ENCODE measurements at places on chromosomes 7 and 10.

- no peaks in the 10 kb centered on the region for H3K36me3 ChIP-seq
- no peak overlapping the region for H3K4me3 ChIP-seq
- H3K27ac ChIP-seq: no peak overlapping the region
- H3K27me3 ChIP-seq: no peaks in the 10 kb centered on the region
- DNase-seq: no peak
- H3K4me1 ChIP-seq: no peaks in the 10 kb centered on the region
Observed at GRCh38 chr7:117844678-117845077, 28.6 kb downstream of the CTTNBP2 start.

DNA sequence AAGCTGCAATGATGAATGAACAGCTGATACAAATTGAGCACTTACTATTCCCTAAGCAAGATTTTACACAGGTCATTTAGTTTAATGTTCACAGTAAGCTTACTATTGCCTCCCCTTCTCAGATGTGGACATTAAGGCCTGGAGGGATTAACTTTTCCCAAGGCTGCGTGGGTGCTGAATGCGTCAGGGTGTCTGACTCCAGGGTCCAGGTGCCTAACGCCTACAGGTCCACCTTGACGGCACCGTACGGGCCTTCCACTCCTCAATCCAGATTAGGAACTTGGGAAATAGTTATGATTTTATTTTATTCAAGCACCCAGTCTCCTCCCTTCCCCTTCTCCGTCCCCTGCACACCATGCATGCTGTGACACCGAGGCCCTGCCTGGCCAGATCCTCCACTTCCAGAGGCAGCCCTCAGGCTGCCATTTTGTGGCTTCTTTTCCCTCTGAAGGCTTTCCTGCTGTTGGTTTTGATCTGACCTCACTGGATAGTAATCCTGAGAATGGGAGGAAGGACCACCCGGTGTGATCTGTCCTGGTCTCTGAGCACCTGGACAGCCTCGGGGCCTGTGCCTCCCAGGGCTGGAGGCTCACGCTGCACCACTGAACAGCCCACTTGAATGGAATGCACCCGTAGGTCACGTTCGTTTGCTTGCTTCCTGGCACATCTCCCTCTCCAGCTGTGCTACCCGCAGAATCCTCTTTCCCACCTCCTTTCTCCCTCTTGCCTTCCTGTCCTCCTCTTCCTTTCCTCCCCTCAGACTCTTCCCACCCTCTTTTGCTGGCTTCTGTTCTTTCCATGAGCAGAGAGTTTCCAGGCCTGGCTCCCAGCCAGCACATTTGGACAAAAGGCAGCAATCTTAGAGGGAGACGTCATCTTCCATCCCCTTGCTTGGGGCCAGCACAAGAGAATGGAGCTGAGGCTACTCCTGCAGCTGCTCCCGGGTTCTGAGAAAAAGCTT lies 14.4 kb downstream of the DENND2A start:
- no peaks in the 10 kb centered on the region for H3K4me1 ChIP-seq
- no peaks in the 10 kb centered on the region for H3K36me3 ChIP-seq
- H3K27me3 ChIP-seq: no peaks in the 10 kb centered on the region
- no peak overlapping the region for H3K27ac ChIP-seq

GRCh38 chr7:66667023-66667728 lies 38.5 kb downstream of the KCTD7 start:
- no peaks in the 10 kb centered on the region for H3K27me3 ChIP-seq
- no peak overlapping the region for H3K4me3 ChIP-seq
- no peaks in the 10 kb centered on the region for H3K36me3 ChIP-seq
- H3K4me1 ChIP-seq: no peaks in the 10 kb centered on the region

DNA sequence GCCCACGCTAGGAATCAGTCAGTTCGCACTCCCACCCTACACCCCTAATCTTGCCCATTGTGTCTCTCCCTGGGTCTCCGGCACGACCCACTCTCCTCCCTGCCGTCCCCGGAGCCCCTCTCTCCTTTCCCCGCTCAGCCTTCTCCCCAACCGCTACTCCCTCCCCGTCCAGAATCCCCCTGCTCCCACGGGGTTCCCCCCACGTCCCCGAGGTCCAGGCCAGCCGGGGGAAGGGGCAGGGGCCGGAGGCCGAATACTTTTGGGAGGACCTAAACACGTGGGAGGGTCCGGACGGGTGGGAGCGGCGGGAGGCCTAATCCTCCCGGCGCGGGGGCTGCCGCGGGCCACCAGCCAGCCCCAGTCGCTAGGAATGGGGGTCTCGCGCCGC lies 560 bp downstream of the RARRES2 start:
- no peaks in the 10 kb centered on the region for H3K36me3 ChIP-seq
- DNase-seq: no peak
- peaks cover 5% of the 10 kb centered on the region for H3K4me1 ChIP-seq
- no peak overlapping the region for H3K27ac ChIP-seq
- no peak overlapping the region for H3K4me3 ChIP-seq

DNA sequence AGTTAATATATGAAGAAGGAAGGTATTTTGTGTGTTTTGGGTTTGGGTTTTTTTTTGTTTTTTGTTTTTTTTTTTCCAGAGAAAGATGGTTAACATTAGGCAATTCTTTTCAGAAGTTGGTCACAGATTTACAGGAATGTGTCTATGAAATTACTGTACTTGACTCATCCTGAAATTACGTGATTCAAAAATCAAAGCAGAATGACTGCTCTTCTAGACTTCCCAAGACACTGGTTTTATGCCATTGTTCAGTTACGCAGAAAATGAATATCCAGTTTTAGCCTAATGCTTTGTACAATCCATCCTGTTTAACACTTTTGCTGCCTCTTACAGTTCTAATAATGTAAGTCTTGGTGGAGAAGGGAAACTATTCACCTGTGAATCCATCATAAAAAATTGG lies 39.7 kb upstream of the CELF2 start:
- H3K27ac ChIP-seq: no peak overlapping the region
- H3K27me3 ChIP-seq: peaks cover 3% of the 10 kb centered on the region
- H3K36me3 ChIP-seq: no peaks in the 10 kb centered on the region
- no peaks in the 10 kb centered on the region for H3K4me1 ChIP-seq
- DNase-seq: no peak

- peak overlapping the region; percentile 79 for H3K27ac ChIP-seq
- DNase-seq: no peak
- H3K27me3 ChIP-seq: no peaks in the 10 kb centered on the region
- H3K4me1 ChIP-seq: peaks cover 23% of the 10 kb centered on the region
- H3K36me3 ChIP-seq: peaks cover 1% of the 10 kb centered on the region
- peak overlapping the region; percentile 95 for H3K4me3 ChIP-seq
Observed at GRCh38 chr7:112789453-112789816, 758 bp downstream of the TMEM168 start.

GRCh38 chr10:98885378-98885777 lies 350.3 kb downstream of the HPSE2 start:
- H3K27ac ChIP-seq: no peak overlapping the region
- H3K4me1 ChIP-seq: no peaks in the 10 kb centered on the region
- no peaks in the 10 kb centered on the region for H3K27me3 ChIP-seq
- H3K4me3 ChIP-seq: no peak overlapping the region

DNA sequence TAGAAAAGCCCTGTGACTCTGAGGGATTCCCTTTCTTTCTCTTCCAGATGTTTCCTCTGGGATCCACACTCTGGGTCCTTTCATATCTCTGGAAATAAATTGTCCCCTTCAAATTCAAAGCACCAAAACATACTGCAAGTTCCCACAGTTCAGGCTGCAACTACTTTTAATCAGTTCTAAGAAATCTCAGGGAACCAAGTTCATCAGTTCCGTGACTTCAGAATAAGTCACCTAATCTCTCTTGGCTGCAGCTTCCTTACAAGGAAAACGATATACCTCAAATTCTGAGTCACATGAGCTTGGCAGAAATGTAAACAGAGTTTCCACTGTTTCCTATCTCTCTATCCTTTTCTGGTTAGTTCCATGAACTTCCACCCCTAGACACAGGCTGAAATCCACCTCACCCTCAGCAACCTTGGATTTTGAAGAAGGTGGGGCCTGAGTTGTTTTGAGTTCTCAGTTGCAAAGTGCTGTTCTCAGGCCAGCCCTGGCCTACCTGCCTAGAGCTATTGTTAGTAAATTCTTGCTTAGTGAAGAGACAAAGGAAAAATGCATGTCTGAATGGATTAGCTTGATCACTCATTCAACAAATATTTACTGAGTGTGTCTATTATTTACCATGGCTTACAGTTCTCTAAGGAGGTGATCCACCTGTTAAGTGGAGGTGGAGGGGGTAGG lies 59.3 kb upstream of the IL6 start:
- H3K4me1 ChIP-seq: no peaks in the 10 kb centered on the region
- DNase-seq: no peak
- H3K4me3 ChIP-seq: no peak overlapping the region
- peaks cover 2% of the 10 kb centered on the region for H3K27me3 ChIP-seq
- H3K27ac ChIP-seq: no peak overlapping the region

DNA sequence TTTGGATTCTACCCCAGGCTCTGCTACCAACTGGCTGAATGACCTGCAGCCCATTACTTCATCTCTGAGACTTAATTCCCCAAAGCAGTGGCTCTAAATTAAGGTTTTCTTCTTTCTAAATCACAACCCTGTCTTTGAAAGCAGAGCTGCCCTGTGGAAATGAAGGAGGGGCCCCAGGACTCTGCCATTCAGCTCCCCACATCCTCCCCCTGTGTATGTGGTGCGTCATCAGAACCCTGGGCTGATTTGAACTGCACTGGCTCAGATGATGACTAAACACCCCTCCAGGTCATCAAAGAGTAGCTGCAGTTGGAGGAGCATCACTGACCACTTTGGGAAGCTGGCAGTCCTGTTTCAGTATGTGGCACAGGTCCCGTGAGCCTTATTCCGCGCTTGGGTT lies 46.6 kb downstream of the BPGM start:
- no peaks in the 10 kb centered on the region for H3K27me3 ChIP-seq
- H3K27ac ChIP-seq: no peak overlapping the region
- no peaks in the 10 kb centered on the region for H3K36me3 ChIP-seq

- H3K36me3 ChIP-seq: no peaks in the 10 kb centered on the region
- peaks cover 48% of the 10 kb centered on the region for H3K27me3 ChIP-seq
- DNase-seq: no peak
- H3K4me1 ChIP-seq: peaks cover 1% of the 10 kb centered on the region
Observed at GRCh38 chr10:110163192-110163773, 44.1 kb upstream of the MXI1 start.

DNA sequence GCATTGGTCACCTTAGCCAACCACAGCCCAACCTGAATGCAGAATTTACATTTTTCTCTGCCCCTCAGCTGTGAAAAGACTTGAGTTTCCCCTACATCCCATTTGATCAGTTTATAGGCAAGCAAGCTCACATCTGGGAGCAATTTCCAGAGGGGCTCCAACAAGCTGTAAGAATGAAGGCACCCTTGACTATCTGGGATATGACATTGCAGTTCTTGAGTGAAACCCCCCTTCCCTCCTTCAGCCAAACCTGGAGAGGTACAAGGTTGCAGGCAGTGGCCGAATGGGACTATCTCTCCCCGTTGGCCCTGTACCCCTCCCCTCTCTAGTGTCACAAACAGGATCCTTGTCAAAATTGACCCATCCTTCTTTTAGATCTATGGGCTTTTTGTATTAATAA lies 30.5 kb downstream of the POLL start:
- no peak overlapping the region for H3K4me3 ChIP-seq
- H3K4me1 ChIP-seq: peaks cover 14% of the 10 kb centered on the region
- peak overlapping the region; percentile 8 for H3K27ac ChIP-seq
- no peaks in the 10 kb centered on the region for H3K27me3 ChIP-seq

DNA sequence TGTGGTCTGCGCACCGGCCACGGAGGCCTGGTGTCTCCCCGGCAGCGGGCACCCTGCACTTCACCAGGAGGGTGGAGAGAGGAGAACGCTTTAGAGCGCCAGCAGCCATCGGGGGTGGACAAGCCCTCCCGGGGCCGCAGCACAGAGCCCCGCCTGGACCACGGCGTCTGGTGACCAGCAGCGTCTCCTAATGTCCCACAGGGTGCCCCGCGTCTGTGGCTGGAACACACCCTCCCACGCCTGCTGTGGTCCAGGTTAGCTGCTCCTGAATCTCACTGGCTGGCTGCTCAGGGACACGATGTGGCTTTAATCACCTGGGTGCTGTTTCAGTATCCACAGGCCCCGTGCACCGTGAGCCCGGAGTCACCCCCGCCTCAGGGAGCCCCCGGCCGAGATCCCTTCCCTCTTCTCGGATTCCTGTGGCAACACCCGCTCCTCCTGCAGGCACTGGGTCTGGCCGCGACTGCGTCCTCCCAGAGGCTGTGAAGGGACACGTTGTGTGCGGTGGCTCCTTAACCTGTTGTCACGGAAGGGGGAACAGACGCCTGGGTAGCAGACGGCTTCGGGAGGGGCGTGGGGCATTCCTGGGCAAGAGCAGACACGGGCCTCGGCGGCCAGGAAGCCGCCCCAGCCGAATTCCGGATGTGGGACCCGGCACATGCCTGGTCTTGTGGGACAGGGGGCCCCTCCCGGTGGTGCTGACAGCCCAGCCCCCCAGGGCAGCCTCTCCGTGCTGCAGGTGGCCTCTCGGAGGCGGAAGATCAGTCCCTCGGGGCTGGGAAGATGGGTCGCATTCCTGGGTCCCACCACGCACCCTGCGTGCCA lies 78.9 kb downstream of the FOXL3 start:
- no peaks in the 10 kb centered on the region for H3K27me3 ChIP-seq
- H3K36me3 ChIP-seq: no peaks in the 10 kb centered on the region
- no peak for DNase-seq

GRCh38 chr10:51700228-51700817 lies 928 bp upstream of the CSTF2T start:
- no peaks in the 10 kb centered on the region for H3K27me3 ChIP-seq
- H3K4me3 ChIP-seq: peak overlapping the region; percentile 99
- peaks cover 11% of the 10 kb centered on the region for H3K36me3 ChIP-seq
- H3K4me1 ChIP-seq: peaks cover 45% of the 10 kb centered on the region
- DNase-seq: no peak
- H3K27ac ChIP-seq: peak overlapping the region; percentile 95

DNA sequence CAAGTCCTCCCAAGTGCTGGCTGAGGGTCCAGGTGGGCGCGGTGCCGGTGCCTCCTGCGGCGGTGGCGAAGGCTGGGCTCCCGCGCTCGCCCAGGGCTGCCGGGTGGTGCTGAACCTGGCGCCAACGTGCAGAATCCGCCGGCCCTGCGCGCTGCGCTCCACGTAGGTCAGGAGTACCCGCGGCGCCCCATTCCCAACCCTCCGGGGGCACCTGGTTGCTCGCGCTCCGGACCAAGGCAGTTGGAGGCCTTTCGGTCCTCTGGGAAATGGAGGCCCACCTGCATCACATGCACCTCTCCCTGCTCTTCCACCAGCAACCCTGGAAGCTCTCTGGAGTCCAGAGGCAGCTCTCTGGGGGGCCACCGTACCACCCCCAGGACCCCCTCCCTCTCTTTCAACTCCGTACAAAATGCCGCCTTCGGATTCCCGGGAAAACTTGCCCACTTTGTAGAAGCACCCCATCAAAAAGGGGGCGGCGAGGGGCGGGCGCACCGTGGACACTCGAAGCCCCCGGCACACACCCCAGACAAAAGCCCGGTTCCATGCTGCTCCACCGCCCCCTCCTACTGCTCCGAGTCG lies 745 bp downstream of the SLC16A9 start:
- no peak for DNase-seq
- no peak overlapping the region for H3K27ac ChIP-seq
- no peaks in the 10 kb centered on the region for H3K4me1 ChIP-seq
- no peaks in the 10 kb centered on the region for H3K36me3 ChIP-seq
- no peak overlapping the region for H3K4me3 ChIP-seq

Measured in CD4-positive, CD25-positive, alpha-beta regulatory T cell (primary cell).